Ovary (tissue), 10 donors: ENCODE measurements at places on chromosomes 12 and 14. TPM values are rescaled to one million over a fixed set of nuclear protein-coding genes. Genes with fewer than 3 reads are reported as not detected.

NKX2-1 gene
- 0.18 TPM for total RNA-seq

SYT1 gene
- total RNA-seq: 11.6 TPM

HVCN1 gene
- total RNA-seq: 11.3 TPM

GIT2 gene
- total RNA-seq: 39.1 TPM

C12orf75 gene
- 5.6 TPM for total RNA-seq

DNA sequence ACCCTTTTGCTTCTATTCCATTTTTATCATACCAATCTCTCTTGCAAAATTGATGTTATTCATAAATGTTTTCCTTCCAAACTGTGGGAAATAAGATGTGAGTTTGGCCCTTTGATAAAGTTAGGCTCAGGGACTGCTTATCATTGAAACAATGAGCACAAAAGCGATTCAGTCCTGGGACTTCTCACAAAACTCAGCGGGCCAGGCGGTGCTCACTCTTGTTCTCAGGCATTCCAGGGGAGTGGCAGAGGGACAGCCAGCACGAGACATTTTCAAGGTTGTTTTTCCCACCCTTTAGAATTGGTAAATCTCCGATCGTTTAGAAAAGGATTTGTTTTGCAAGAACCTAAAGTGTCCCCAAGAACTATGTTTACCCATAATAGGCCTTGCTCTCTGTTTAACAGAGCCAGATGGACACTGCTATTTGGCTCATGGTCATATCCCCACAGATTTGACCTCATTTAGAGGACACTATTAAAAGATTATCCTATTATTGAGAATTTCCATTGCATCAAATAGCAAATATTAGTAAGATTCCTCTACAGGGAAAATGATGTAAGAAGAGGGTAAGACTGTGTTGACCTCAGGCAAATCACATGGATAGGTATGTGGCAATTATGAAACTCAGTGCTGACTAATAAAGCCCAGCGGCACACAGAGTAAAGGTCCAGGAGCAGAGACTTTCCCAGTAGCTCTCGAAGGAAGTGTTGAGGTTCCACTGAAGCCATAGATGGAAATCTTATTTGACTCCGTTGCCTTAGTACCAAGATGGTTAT is 102.7 kb upstream of the USP44 start:
- H3K27me3 ChIP-seq: no peaks in the 10 kb centered on the region
- H3K4me1 ChIP-seq: peaks cover 3% of the 10 kb centered on the region
- no peak for DNase-seq
- no peak overlapping the region for H3K4me3 ChIP-seq
- no peaks in the 10 kb centered on the region for H3K36me3 ChIP-seq

- H3K4me1 ChIP-seq: no peaks in the 10 kb centered on the region
- DNase-seq: no peak
- no peaks in the 10 kb centered on the region for H3K36me3 ChIP-seq
- no peak overlapping the region for H3K27ac ChIP-seq
Measured at GRCh38 chr12:68792952-68793351, 15.0 kb upstream of the MDM2 start.

DNA sequence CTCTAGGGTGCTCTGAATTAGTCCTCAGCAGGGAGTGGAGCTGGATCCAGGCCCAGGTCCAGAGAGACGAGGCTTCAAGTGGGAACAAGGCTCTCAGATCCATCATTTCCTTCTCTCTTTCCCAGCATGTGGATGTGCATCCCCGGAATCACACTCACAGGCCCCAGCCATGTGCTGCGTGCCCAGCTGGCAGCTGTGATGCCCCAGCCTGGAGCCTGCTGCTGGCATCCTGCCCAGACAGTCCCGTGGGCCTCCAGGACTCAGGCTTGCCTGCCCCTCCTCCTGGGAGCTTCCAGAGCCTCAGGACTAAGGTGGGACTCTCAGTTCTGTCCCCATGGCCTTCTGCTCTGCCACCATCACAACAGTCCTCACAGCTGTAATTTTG is 6.2 kb upstream of the KRT84 start:
- no peaks in the 10 kb centered on the region for H3K27me3 ChIP-seq
- H3K36me3 ChIP-seq: no peaks in the 10 kb centered on the region
- H3K4me1 ChIP-seq: no peaks in the 10 kb centered on the region
- DNase-seq: no peak

GRCh38 chr12:38776647-38777046 is 128.7 kb downstream of the CPNE8 start:
- no peaks in the 10 kb centered on the region for H3K27me3 ChIP-seq
- no peak overlapping the region for H3K27ac ChIP-seq
- no peak overlapping the region for H3K4me3 ChIP-seq

DNA sequence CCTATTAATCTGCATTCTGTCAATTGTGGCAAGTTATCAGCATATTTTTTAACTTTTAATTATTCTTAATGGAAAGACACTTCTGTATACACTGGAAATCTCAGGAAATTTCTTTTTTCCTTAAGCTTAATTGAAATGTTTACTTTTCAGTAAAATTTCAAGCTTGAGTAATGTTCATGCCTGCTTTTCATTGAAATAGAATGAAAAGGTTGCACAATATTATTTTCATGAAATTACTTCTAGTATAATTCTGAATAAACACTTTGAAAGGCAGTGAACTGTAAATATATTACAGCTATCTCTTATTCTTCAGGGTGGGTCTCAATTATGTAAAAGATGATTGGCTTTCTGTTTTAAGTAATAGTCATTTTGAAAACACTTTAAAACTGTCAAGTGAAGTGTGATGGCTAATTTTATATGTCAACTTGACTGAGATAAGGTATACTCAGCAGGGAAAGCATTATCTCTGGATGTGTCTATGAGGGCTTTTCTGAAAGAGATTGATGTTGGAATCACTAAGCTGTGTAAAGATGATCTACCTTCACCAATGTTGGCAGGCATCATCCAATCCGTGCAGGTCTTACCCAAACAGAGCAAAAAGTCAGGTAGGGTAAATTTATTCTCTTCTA is 29.9 kb downstream of the CLEC2D start:
- no peak overlapping the region for H3K27ac ChIP-seq
- no peaks in the 10 kb centered on the region for H3K4me1 ChIP-seq
- H3K27me3 ChIP-seq: no peaks in the 10 kb centered on the region
- H3K36me3 ChIP-seq: no peaks in the 10 kb centered on the region
- no peak overlapping the region for H3K4me3 ChIP-seq

GRCh38 chr14:95069547-95069946 is 87.8 kb downstream of the DICER1 start:
- no peaks in the 10 kb centered on the region for H3K27me3 ChIP-seq
- no peaks in the 10 kb centered on the region for H3K4me1 ChIP-seq
- no peak overlapping the region for H3K4me3 ChIP-seq
- H3K27ac ChIP-seq: no peak overlapping the region
- no peak for DNase-seq
- H3K36me3 ChIP-seq: no peaks in the 10 kb centered on the region

DNA sequence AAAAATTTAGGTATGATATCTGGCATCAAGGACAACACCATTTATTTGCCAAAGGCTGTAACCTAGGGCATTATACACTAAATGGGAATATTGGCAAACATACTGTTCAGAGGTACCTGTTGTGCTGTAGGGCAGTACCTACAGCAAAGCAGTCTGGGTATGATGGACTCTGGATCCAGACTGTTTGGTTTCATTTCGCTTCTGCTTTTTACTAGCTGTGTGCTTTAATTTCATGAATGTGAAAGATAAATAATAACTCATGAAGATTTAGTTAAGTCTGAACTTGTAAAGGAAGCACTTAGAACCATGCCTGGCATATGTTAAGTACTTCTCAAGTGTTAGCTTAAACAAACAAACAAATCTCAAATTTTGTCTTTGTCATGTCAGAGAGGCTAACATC is 17.7 kb upstream of the SLC38A2 start:
- DNase-seq: no peak
- H3K4me3 ChIP-seq: no peak overlapping the region
- peaks cover 13% of the 10 kb centered on the region for H3K4me1 ChIP-seq
- H3K27me3 ChIP-seq: no peaks in the 10 kb centered on the region
- H3K36me3 ChIP-seq: no peaks in the 10 kb centered on the region
- H3K27ac ChIP-seq: no peak overlapping the region
